H7 (cell line): ENCODE measurements at places on chromosomes 4 and X. TPM values are rescaled to one million over a fixed set of nuclear protein-coding genes. Genes with fewer than 3 reads are reported as not detected.

Gene TRIM60
- not detected in 2 replicates for total RNA-seq

Gene CEP135
- 6.4 and 9.9 TPM in 2 replicates for total RNA-seq

Gene FAM184B
- total RNA-seq: not detected in 2 replicates

Gene HPRT1
- total RNA-seq: 11.0 and 22.2 TPM in 2 replicates

Gene XK
- 1.2 and 2.2 TPM in 2 replicates for total RNA-seq

Gene GPM6B
- total RNA-seq: 205 and 225 TPM in 2 replicates

Gene ADH1B
- not detected in 2 replicates for total RNA-seq

Gene NUDT10
- total RNA-seq: 30.3 and 31.7 TPM in 2 replicates

Gene STARD8
- total RNA-seq: 9.5 and 16.1 TPM in 2 replicates

Gene XG
- 0.17 and 0.67 TPM in 2 replicates for total RNA-seq

Gene RASGEF1B
- 4.0 and 6.1 TPM in 2 replicates for total RNA-seq

Gene PHKA1
- total RNA-seq: 7.1 and 10.5 TPM in 2 replicates

Gene REPS2
- 0.31 and 1.1 TPM in 2 replicates for total RNA-seq

Gene POU4F2
- not detected in 2 replicates for total RNA-seq

Gene LIMCH1
- 0.76 and 0.85 TPM in 2 replicates for total RNA-seq

Gene XAGE1B
- total RNA-seq: not detected in 2 replicates

Gene MGARP
- total RNA-seq: 0.21 and 2.0 TPM in 2 replicates

Gene PNMA6E
- total RNA-seq: not detected in 2 replicates

Gene VSIG4
- total RNA-seq: not detected in 2 replicates
